ENCODE measurements at places on chromosomes 16 and 17.

DNA sequence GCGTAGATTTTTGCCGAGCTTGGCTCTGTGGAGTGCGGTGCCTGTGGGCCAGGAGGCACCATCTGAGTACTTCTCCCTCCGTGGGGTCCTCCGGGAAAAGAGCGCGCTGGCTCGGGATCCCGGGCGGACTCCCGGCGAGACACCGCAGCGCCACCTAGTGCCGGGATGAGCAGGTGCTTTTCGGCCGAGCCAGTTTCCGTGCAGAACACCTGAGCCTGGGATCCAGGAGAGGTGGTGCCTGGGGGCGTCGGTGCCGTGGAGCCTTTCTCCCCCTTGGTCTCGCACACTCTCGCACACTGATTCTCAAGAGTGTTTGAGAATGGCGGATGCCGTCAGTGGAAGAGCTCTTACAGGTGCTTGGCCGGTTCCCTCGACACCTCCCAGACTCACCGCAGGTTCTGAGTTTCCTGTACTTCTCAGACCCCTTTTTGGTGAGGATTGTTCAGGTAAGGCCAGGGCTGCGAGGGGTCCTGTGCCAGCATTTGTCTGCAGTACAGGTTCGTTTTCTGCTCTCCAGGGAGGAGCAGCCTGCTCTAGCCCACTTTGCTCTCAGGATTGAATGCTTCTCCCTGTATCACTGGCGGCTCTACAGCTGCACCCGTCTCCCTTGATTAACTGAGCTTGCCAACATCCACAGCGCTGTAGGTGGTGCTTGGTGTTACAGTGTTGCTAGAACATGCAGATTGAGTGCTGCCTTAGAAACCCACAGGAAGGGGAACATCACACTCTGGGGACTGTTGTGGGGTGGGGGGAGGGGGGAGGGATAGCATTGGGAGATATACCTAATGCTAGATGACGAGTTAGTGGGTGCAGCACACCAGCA is 23.3 kb downstream of the TBCD start:
- DNase-seq, result no peak

- no peak for DNase-seq
Measured at GRCh38 chr17:15650741-15651582, 31.5 kb upstream of the FBXW10B start.

DNA sequence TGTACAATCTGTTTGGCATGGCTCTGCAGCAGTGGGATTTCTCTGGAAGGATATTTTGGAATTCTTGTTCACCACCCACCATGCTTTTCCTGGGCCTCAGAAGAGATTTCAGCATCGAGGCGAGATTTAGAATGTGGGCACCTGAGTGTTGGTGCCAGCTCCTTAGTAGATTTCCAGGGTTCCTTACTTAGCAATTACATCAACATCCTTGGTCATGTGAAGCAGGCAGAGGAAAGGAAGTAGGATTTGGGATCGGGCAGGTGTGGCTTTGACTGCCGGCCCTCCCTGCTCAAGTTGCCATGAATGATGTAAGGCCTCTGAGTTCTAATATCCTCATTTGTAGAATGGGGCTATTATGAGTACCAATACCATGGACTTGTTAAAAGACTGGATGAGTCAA is 13.1 kb upstream of the RBFOX1 start:
- no peak for DNase-seq

DNA sequence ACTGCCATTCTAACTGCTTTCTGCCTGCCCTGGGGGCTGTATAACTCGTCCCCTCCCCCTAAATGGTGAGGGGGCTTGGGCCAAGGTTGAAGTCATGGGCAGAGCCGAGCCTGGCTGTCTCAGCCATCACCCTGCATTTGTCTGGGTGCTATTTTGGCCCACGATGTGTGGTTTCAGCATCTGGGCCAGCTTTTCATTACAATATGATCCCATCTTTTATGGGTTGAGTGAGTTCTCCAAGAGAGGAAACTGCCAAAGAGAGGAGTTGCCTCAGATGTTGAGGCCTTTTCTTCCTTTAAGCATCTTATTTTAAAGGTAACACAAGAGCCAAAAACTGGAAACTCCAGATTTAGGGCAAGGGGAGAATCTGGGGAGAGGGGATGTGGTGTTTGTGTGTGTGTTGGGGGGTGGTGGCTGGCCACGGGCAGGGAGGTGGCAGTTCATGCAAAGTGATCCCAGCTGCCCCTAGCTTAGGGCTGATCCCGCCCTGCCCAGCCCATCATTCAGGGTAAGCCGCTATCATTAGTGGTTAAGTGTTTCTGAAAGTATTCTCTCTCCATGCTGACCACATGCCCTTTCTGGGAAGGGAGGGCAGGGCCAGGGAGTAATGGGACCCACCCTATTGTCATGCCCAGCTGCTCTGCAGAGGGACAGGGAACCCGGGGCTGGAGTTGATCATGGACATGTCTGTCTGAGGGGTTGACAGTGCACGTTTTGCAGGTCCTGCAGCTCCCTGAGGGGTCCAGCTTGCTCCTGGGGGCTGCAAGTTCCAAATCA is 83.2 kb upstream of the CLEC18A start:
- no peak for DNase-seq

GRCh38 chr17:32542186-32542585 is 55.4 kb downstream of the CDK5R1 start:
- no peak for DNase-seq

GRCh38 chr17:30228011-30228410 is 7.5 kb downstream of the SLC6A4 start:
- no peak for DNase-seq

DNA sequence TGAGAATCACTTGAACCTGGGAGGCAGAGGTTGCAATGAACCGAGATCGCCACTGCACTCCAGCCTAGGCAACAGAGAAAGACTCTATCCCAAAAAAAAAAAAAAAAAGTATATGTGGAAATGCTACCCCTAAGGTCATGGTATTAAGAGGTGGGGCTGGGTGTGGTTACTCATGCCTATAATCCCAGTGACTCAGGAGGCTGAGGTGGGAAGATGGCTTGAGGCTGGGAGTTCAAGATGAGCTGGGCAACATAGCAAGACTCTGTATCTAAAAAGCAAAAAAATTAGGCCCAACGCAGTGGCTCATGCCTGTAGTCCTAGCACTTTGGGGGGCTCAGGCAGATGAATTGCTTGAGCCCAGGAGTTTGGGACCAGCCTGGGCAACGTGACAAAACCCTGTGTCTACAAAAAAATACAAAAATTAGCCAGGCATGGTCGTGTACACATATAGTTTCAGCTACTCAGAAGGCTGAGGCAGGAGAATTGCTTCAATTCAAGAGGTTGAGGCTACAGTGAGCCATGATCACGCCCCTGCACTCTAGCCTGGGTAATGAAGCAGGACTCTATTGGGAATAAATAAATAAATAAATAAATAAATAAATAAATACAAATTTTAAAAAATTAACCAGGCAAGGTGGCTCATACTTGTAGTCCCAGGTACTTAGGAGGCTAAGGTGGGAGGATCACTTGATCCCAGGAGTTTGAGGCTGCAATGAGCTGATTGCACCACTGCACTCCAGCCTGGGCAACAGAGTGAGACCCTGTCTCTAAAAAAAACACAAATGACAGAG is 32.3 kb upstream of the NUFIP2 start:
- DNase-seq, result no peak

- no peak for DNase-seq
Measured at GRCh38 chr16:30620169-30620568, 10.0 kb upstream of the ZNF689 start.

- no peak for DNase-seq
Measured at GRCh38 chr16:69477546-69477945, 53.1 kb downstream of the CYB5B start.

DNA sequence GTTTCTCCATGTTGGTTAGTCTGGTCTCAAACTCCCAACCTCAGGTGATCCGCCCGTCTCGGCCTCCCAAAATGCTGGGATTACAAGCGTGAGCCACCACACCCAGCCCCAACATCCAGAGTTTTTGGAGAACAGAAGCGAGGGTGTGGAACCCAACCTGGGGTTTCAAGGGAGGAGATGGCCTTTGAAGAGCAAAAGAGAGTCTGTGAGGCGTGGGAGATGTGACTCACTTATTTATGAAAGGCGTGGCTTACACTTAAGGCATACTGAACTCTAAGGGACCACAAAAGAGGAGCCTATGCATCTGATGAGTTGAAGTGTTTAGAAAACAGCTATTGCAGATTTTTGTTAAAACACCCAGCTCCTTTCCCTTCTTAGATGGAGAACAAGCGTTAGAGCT is 18.9 kb downstream of the ARSG start:
- DNase-seq, result no peak

GRCh38 chr16:68686905-68687304 is 41.8 kb downstream of the CDH3 start:
- no peak for DNase-seq

- no peak for DNase-seq
Measured at GRCh38 chr17:59267776-59268175, 47.5 kb downstream of the GDPD1 start.

DNA sequence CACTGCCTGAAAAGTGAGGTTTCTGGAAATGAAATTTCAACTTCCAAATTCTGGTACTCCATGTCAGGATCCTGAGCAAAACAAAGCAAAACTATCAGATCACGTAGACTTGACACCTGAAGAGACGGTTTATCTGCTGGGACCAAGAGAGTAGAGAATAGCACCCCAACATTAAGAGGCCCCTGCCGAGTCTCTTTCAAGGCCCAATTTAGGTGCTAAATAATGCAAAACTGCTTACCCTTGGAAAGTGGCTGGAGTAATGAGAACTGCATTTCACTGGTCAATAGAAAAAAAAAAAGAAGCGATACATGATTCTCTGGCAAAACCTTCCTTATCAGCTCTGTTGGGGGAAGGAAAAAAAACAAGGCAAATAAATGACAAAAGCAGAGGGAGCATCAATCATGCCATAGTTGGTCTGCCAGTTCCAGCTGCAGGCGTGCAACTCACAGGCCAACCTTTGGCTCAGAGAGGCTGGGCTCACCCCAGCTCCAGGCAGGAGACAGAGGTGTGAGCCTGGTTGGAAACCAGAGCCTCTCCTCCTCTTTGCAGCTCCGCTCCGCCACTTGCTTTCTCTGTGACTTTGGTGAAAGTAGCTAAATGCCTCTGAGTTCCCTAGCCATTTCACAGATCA is 595.2 kb downstream of the TOX3 start:
- DNase-seq, result no peak

GRCh38 chr16:12811441-12812383 is 8.0 kb upstream of the CPPED1 start:
- DNase-seq, result no peak

DNA sequence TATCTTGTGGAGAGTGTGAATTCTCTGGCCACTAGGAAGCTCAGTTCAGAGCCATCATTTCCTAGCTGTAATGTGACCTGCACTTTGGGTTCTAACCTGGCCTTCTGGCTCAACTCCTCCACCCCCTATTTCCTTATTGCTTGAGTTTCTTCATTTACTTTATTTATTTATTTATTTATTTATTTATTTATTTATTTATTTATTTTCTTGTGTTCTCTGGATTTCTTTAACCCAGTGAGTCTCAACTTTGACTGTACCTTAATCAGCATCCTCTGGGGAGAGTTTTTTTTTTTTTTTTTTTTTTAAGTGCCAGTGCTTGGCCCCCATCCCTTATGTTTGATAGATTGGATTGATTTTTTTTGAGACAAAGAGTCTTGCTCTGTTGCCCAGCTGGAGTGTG is 18.1 kb downstream of the EPN2 start:
- no peak for DNase-seq

DNA sequence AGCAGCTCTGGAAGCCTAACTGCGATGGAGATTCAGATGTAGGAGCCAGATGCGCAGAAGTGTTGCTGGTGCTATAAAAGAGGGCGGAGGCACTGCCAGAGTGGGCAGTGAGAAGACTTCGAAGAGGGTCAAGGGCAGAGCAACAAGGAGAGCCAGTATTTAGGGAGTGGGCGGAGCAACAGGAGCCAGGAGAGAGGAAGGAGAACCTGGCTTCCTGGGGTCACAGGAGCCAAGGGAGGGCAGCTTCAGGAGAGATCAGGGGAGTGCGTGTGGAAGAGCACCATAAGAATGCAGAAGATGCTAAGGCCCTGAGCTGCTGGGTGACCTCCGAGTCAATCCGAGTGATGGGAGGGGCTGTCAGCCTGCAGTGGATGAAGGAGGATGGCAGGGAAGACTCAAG is 14.4 kb upstream of the MRPS23 start:
- no peak for DNase-seq

DNA sequence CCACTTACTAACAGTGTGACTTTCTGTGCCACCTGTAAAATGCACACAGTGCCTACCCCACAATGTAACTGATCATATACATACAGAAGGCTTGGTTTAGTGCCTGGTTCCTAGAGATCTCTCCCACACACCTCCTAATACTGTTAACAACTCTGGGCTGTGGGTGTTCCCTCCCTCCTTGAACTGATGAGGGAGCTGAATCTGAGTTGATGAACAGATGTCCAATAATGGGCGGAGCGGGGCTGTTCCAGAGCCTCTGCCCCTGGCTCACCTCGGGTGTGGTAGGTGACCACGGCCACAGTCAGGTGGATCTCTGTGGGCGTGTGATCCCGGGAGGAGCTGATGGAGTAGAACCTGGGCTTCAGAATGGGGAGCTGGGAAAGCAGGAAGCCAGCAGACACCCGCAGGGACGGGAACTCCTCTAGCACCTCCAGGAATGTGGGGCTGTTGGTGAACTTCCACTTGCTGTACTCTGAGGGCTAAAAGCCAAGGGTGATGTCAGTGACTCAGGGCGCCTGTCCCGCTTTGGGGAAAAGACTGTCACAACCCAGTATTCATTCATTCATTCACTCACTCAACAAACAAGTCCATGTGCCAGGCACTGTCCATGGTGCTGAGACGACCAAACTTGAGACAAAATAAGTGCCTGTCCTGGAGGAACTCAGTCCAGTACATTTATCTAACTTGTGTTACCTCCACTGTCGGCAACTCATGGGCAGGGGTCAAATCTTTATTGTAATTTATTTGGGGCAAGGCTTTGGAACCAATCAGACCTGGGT is 37.6 kb downstream of the NOS2 start:
- no peak for DNase-seq

- DNase-seq, result no peak
Measured at GRCh38 chr17:16926061-16926511, 45.8 kb downstream of the TNFRSF13B start.

- no peak for DNase-seq
Measured at GRCh38 chr16:8919934-8920462, 37.8 kb downstream of the LITAFD start.

- DNase-seq, result no peak
Measured at GRCh38 chr16:69406780-69407331, 17.6 kb upstream of the CYB5B start.

DNA sequence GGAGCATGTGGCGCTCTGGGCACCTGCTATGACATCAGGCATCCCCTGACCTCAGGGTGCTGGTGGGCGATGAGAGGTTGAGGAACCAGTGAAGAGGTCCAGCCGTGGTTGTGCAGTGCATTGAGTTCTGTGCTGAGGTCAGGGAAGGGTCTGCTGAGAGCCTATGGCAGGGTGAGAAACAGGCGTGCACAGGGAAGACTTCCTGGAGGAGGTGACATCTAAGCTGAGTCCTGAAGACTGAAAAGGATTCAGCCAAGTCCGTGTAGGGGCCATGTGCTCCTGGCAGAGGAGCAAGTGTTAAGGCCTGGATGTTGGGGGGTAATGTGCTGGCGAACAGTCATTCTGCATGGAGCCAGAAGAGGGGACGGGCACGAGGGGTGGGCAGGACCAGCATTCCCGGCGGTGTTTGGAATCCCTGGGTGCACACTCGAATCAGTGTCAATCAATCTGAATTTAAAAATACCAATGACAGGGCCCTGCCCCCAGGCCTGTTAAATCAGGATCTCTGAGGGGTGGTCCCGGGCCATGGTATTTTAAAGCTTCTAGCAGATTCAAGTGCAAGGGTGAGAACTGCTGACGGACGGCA is 65.8 kb upstream of the CIBAR2 start:
- DNase-seq, result no peak

GRCh38 chr17:67289181-67289876 is 44.3 kb upstream of the HELZ start:
- DNase-seq, result peak; percentile 34

- peak; percentile 2 for DNase-seq
Measured at GRCh38 chr17:199191-199604, 17.7 kb upstream of the DOC2B start.
